ENCODE measurements at places on chromosomes 3 and 15.

DNA sequence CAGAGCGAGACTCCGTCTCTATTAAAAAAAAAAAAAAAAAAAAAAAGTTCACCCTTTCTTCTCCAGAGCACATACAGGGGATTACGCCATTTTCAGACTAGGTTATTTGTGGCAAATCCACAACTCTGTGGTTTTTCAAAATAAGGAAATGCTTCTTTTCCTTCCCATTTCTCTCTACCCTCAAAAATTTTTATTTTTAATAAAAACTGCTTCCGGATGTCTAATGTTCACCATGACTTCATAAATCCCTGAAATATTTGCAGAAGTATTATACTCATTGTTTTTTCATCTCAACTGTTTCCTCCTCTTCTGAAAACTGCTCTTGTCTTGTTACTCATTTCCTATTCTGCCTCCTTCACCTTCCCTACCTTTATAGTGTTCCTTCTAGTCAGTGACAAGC lies 45.0 kb upstream of the SLC12A8 start:
- no peak for DNase-seq

DNA sequence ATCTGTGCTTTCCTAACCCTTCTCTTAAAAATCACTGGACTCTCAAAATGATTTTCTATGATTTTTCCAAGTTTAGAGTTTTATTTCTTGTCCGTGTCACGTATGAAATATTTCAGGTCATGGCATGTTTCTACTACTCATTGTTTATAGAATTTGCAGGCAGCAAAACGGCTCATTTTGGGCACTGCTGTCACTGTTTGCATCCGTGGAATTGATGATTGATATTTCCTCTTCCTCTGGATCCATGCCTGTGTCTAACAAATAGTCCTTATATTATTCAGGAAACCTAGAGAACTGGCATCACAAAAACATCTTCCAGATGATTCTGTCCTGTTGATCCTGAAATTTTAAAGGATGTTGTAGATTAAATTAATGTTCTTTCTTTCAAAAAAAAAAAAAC lies 47.6 kb downstream of the LARS2 start:
- DNase-seq: no peak

GRCh38 chr3:39148435-39149058 lies 4.8 kb downstream of the CSRNP1 start:
- no peak for DNase-seq

DNA sequence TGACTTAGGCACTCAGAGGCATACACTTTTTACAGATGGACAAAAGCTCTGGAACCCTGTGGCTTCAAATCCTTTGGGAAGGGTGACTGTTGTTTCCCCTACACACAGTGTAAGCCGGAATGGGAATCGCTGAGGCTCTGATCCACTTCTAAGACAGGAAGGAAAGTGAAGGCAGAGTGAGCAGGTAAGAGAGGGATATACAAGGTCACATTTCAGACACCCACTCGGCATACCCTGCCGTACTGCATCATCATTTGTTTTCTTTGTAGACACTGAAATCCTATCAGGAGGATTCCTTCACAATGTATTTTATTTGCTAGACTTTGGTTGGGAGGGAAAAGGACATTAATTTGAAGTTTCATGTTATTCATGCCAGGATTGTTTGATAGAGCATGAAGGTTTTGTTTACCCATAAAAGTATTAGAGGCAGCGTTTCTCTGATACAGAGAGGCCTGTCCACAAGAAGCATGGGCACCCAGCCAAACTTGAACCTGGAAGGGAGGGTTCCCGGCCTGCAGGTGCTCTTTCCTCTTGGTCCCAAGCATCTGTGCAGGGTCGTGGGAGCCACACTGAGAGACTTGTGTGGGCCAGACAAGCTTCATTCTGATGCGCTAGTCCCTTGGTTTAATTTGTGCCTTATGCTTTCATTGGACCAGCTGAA lies 21.9 kb upstream of the POLR2M start:
- no peak for DNase-seq

DNA sequence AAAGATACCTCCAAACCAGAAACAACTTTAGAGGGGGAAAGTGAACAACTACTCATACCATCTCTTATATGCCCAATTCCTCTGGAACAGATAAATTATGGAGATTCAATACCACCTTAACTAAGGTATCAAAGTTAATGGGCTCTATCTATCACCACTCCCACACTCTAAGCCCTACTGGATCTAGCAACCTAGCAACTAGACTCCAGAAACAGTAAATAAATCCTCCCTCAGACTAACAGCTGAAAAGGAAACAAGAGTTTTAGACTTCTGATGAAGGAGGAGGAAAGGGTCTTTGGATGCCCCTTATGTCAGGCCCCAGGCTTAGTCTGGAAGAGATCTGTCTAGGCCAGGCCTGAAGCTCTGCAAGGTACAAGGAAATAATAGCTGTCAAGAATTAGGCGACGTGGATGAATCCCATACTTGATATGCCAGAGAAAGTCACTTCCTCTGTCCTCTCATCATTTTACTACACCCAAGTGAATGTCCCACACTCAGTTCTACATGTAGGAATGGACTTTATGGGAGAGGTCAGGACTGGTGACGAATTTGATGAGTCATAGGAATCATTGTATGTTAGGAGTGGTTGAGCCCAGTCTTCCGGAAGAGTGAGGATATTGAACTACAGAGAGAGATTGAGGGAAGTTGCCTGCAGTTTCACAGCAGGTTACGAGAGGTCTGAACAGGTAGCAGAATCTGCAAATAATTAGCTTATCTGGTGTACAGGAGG lies 113.8 kb downstream of the AKAP13 start:
- DNase-seq: no peak

DNA sequence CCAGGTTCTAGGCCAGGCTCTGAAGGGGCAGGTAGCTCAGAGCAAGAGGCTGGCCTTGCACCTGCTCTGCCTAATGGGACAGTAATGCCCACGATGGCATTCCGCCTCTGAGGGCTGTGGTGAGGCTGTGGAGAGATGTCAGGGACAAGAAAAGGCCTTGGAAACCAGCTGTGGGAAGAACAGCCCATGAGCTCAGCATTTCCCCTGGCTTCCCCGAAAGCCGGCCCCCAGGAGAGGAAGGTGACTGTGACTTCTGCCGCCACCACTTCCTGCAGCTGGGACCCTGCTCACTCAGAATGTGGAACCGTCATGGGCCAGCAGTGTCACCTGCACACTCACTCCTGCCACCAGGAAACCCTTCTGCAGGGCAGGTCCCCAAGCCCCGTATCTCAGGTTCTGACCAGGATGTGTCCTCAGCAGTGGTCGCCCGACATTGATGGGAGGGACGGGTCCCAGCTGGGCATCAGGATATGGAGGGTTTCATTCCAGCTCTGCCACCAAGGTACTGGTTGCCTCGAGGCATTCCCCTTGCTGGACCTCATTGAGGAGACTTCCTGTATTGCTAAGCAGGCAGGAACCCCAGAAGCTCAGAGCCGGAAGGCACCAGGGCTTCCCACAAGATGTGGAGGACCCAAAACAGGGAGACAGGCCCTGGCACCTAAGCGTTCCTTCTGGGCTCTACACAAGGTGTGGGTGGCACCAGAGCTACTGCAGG lies 30.7 kb downstream of the SEMA7A start:
- DNase-seq: peak; percentile 65

Data from stimulated activated CD4-positive, alpha-beta T cell treated with anti-CD3 and anti-CD28 coated beads, TNF-alpha, amount 100 ng/mL, for 24 hours (primary cell).